ENCODE measurements at places on chromosomes 2 and 18.

- no peak for DNase-seq
Observed at GRCh38 chr18:63949068-63949737, at the start of gene HMSD. TSS of gene HMSD (plus strand) at chr18:63949301. CDS start at chr18:63953456, 4,155 bp downstream.

- no peak for DNase-seq
Observed at GRCh38 chr2:46275995-46276394, 21.2 kb upstream of the EPAS1 start.

GRCh38 chr2:33333433-33333832 lies 143.0 kb upstream of the RASGRP3 start:
- DNase-seq = no peak

- DNase-seq = no peak
Observed at GRCh38 chr2:70768590-70769085, 638 bp upstream of the ADD2 start.

- DNase-seq = no peak
Observed at GRCh38 chr2:71069376-71069775, 928 bp downstream of the NAGK start.

- no peak for DNase-seq
Observed at GRCh38 chr2:232511336-232511890, 8.8 kb upstream of the PRSS56 start.

DNA sequence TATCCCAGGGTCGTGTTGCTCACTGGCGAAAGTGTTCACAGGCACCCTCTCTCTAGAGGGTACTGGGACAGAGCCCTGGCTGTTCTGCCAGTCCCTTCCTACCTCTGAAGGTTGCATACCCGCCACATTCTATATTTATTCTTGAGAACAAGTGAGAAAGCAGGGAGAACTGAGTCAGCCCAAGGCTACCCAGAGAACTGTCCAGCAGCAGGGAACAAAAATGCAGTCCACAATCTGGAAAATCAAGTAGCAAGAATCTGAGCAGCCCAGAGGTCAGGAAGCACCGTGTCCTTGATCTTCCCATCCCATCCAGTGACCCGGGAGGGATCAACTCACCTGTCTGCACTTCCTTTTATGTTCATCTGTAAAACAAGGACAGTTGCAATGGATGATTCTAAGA lies 164.1 kb downstream of the FBXO15 start:
- DNase-seq = no peak

DNA sequence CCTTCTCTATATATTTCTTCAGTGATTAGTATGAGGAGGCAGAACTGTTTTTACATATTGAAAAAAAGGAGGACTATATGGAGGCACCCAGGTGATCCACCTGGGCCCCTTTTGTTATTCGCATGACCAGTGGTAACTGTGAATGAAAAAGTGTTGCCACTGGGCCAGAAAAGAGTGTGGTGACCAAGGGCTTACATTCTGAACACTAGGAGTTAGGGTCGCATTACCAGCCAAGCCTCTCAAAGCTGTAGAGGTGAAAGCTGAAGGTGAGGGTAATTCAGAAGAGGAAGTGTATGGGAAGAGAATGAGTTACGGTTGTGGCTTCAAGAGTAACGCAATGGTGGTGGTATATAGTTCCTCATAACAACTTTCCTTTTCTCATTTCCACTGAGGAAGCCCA lies 487.6 kb downstream of the TMEM182 start:
- no peak for DNase-seq

DNA sequence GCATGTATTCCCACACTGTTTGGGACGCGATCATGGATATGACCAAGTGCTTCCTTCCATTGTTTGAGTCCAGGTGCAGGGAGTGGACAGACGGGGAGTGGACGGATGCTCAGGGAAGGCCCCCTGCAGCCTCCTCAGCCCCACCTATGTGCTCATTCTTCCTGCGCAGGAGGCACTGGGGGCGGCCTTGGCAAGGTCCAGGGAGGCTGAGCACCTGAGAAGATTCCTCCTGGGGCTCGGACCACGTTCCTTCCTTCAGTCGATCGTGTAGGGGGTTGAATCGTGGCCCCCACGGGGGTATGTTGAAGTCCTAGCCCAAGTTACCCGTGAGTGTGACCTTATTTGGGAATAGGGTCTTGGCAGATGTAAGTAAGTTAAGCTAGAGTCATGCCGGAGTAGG lies 60.4 kb downstream of the ASB1 start:
- DNase-seq = no peak

DNA sequence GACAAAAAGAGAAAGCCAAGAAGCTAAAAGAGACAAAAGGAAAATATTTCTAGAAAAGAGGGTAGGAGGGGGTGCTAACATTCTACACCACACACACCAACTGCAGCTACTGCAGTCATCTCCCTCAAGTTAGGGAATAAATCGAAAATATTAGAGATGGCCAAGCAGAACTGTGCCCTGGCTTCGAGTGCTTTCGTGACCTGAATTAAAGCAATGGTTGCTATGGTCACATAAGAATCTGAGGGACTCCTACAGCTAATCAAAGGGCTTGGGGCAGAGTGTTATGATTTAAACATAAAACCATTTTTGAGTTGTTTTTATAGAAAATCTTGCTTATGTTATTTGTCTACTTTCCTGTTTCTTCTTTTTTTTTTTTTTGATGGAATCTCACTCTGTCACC lies 159.6 kb upstream of the HNRNPA3 start:
- no peak for DNase-seq

GRCh38 chr18:46366201-46366600 lies 262.0 kb downstream of the HAUS1 start:
- no peak for DNase-seq

GRCh38 chr2:152031747-152032306 lies 67.0 kb downstream of the CACNB4 start:
- no peak for DNase-seq

DNA sequence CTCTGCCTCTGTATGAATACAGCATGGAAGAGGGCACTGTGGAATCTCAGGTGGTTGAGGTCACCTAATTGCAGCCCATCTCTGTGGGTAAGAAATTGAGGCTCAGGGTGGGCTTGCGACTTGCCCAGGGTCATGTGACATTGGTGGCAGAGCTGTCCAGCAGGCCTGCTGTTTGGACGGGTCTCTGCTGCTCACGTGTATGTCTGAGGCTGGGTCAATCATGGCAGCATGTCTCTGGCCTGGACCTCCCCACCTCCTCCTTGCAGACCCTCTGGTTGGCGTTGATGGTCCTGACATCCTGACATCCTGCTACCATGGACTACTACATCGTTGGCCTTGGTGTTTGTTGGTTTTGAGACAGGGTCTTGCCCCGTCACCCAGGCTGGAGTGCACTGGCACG lies 64.3 kb upstream of the HPCAL1 start:
- DNase-seq = no peak

DNA sequence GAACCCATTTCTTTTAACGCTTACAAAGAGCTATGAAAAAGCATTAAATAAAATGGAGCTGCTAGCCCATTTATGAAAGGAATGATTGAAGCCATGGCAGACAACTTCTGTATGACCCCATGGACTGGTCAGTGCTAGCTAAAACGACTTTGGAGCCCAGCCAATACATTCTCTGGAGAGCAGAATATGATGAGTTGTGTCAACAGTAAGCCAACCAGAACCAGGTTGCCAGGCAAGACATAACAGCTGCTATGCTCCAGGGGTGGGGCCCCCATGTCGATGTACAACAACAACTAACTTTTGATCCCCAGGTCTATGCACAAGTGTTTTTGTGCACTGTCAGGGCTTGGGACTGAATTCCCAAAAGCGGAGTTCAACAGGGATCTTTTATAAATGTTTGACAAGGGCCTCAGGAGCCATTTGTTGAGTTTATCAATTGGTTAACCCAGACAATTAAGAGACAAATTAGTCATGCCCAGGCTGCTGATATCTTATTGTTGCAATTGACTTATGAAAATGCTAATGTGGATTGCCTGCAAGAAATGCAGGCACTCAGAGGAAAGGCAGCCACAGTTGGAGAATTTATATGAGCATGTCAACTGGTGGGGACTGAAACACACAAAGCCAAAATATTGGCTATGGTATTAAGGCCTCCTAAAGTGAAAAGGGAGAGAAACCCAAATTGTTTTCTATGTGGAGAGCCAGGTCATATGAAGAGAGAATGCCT lies 64.6 kb upstream of the MYO3B start:
- no peak for DNase-seq

- DNase-seq = no peak
Observed at GRCh38 chr2:216774180-216774579, 78.8 kb upstream of the IGFBP5 start.

DNA sequence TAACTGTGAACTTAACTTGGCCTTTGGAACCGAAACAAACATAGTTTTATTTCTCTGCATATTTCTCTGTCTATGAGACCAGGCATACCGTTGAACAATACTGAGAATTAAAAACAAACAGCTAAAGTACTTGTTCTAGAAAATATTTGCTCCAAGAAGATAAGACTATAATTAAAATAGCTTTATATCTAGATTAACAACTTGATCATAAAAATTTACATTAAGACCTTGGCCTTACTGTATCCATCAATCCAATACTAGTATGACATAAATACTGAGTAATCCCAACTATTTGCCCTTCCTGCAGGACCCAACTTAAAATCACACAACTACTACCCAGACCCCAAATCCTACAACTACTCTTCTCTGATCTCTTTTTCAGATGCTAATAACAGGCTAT lies 260.9 kb downstream of the RIT2 start:
- no peak for DNase-seq

All from NCI-H526 treated with DMSO at 0.1 percent for 48 hours (cell line).